GM23248 (cell line): ENCODE measurements at places on chromosomes 1 and 21.

DNA sequence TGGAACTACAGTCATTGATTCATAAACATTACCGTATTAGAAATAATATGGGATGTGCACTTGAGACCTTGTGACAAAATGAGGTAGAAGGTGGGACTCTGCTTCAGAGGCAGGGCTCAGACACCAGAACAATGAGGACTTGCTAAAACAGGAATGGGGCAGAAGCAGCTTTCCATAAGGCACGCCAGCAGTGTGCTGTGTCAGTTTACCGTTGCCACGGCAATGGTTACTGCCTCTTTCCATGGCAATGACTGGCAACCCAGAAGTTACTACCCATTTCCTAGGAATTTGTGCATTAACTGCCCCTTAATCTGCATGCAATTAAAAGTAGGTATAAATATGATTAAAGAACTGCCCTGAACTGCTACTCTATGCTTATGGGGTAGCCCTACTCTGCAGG, 169.0 kb downstream of the CHRM3 start:
- H3K36me3 ChIP-seq = no peaks in the 10 kb centered on the region
- no peak for DNase-seq
- no peak overlapping the region for H3K4me3 ChIP-seq
- H3K27ac ChIP-seq = no peak overlapping the region

GRCh38 chr1:110086961-110087360, 16.5 kb upstream of the ALX3 start:
- no peak overlapping the region for H3K27ac ChIP-seq
- no peaks in the 10 kb centered on the region for H3K4me1 ChIP-seq
- no peaks in the 10 kb centered on the region for H3K36me3 ChIP-seq
- peaks cover 54% of the 10 kb centered on the region for H3K27me3 ChIP-seq
- no peak overlapping the region for H3K4me3 ChIP-seq

GRCh38 chr21:20999659-21000058, 1.4 kb downstream of the NCAM2 start:
- no peaks in the 10 kb centered on the region for H3K36me3 ChIP-seq
- H3K4me3 ChIP-seq = no peak overlapping the region
- no peak overlapping the region for H3K27ac ChIP-seq
- DNase-seq = peak; percentile 50
- H3K4me1 ChIP-seq = no peaks in the 10 kb centered on the region
- no peaks in the 10 kb centered on the region; the same call in 1 of the 2 replicates for H3K27me3 ChIP-seq

DNA sequence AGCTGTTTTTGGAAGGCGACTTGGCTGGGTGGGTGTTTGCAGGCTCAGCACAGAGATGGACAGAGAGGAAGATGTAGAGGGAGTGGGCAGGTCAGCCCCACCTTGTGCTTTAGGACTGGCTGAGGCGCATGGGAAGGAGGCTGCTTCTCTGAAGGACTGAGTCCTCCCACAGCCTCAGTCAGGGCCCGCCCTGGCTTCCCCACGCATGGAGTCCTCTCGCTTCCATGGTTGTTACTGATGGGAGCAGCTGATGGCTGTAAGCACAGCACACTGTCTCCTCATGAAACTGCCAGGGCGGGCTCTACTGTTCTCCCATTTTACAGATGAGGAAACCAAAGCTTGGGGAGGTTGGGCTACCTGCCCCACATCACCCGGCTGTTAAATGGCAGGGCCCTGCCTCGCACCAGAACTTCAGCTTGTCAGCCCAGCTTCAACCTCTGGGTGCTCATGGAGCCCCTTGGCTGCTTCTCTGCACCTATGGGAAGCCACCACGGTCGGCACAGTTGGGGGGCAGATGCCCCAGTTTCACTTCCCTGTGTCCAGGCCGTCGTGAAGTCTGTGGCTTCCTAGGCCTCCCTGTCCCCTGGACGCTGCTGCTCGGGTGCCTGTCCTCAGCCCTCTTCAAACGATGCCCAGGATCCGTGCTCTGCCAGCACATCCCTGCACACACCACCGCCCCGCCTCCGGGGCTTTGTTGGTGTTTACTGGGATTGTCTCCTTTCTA, 2.4 kb downstream of the TMEM201 start:
- no peak for DNase-seq
- H3K4me1 ChIP-seq = no peaks in the 10 kb centered on the region
- no peaks in the 10 kb centered on the region for H3K36me3 ChIP-seq
- H3K27ac ChIP-seq = no peak overlapping the region
- no peak overlapping the region for H3K4me3 ChIP-seq

DNA sequence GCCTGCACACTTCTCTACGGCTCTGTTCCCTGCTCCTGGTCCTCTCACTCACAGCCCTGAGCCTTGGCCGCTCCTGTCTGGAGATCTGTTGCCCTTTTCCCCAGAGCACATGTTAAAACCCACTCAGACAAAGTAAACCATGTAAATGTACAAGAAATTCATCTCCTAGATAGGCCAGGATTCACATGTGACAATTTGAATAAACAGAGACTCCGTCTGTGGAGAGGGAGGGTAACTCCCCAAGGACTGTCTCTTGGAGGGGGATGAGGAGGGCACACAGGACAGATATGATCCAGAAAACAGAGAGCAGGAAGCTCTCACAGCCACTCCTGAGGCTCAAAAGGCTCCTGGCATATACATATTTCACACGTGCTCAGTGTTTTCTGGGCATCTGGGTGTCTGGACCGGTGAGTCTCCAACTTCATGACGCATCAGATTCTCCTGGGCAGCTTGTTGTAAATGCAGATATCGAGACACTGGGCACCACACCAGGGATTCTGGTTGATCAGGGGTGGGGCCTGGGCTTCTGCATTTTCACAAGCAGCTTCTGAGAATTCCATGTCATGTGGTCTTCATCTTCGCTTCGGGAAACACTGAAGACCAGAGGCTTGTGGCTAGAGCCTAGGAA, 6.4 kb upstream of the KAZN start:
- H3K27ac ChIP-seq = no peak overlapping the region
- no peak for DNase-seq
- no peak overlapping the region for H3K4me3 ChIP-seq
- peaks cover 32% of the 10 kb centered on the region for H3K27me3 ChIP-seq
